ENCODE measurements at places on chromosomes 4 and X.
A peak's percentile ranks its signal among the peaks of the same experiment; 100 is the strongest.

DNA sequence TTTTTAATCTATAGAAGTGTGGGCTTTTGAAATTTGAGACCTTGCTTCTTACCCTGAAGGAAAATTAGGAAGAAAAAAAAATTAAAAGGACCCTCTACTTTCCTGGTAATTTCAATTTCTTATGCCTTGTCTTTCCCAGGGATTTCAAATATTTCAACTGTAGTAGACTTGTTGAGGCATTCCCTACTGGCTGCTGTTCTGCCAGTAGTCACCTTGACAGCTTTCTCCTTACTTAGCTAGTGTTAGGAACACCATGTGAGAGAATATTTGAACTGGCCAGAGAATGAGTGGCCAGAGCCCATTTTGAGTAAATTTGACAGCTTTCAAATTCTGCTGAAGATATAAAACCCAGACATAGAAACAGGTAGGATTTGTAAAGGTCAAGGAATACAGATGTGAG lies 24.0 kb upstream of the GBA3 start:
- no peak for DNase-seq

DNA sequence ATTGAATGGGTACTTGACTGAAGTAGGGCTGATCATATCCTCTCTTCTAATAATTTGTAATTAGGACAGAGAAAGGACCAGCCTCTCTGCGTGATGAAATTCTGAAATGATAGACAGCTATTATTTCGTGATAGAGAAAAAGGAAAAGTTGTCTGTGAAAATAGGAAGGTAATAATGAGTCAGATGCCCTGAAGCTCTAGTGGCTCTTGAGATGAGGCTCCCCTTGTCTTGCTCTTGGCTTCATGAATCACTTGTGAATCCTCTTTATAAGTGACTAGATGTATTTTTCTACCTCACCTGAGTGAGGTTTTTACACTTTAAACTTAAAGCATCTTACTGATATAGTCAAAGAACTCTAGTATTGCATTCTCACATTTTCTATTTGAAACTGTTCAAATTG lies 888.9 kb downstream of the PCDH18 start:
- peak; percentile 57 for DNase-seq

DNA sequence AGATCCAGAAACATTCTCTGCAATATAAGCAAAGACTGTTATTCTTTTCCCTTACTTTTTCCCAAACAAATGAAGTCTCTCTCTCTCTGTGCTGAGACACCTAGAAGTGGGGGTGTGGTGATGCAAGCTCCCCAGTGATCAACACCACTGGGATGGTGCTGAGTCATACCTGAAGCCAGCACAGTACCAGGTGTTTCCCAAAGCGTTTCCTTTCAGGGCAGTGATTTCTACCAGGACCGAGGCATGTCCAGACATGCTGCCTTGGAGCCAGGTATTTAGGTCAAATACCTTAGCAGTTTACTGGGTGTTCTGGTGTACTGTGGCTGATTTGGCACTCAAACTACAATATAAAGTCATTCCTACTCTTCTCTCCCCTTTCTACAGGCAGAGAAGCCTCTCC lies 726.5 kb downstream of the FAM133A start:
- DNase-seq: peak; percentile 96

DNA sequence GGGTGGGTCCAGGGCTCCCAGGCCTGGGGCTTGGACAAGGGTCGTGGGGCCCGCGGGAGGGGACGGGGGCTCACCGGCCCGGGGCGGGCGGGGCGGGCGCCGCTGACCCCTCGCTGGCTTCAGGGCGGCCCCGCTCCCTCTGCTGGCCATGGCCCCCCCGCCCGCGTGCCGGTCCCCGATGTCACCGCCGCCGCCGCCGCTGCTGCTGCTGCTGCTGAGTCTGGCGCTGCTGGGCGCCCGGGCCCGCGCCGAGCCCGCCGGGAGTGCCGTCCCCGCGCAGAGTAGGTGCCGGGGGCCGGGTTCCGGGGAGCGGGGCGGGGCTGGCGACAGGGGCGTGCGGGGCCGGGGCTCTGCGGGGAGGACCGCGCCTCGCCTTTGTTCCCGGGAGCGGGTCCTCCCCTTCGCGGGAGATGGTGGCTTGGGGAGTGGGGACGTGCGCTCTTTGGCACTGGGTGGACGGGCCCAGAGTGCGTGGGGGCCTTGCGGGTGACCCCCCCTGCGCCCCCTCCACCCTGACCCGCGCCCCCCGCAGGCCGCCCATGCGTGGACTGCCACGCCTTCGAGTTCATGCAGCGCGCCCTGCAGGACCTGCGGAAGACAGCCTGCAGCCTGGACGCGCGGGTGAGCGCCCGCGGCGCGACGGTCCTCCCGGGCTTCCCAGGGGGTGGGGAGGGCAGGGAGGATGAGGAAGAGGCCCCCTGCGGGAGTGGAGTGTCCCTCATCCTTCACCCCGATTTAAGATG lies 16.8 kb upstream of the NAT8L start:
- no peak for DNase-seq

DNA sequence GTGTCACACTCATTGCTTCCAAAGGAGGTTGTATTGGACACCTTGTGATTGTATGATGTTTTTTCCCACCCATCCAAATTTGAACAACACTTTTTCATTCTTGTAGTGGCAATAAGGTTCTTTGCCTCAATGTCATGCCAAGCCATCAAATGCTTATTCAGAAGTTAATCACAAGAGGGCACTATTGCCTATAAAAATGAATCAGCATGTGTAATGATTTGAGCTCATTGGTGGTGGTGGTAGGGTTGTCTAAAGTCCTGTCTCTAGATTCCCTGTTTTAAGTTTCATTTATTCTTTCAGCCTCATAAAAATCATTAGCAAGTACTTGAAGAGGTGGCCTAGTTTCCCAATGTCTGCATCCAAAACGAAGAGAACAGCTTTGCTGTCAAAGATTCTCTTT lies 37.0 kb downstream of the IRS4 start:
- DNase-seq: peak; percentile 53

- DNase-seq: no peak
Observed at GRCh38 chrX:69309074-69309792, 144.0 kb upstream of the PJA1 start.

- DNase-seq: no peak
Observed at GRCh38 chrX:49054073-49054762, 4.6 kb upstream of the CCDC120 start.

GRCh38 chrX:100447655-100448397 lies 37.8 kb upstream of the PCDH19 start:
- peak; percentile 54 for DNase-seq

DNA sequence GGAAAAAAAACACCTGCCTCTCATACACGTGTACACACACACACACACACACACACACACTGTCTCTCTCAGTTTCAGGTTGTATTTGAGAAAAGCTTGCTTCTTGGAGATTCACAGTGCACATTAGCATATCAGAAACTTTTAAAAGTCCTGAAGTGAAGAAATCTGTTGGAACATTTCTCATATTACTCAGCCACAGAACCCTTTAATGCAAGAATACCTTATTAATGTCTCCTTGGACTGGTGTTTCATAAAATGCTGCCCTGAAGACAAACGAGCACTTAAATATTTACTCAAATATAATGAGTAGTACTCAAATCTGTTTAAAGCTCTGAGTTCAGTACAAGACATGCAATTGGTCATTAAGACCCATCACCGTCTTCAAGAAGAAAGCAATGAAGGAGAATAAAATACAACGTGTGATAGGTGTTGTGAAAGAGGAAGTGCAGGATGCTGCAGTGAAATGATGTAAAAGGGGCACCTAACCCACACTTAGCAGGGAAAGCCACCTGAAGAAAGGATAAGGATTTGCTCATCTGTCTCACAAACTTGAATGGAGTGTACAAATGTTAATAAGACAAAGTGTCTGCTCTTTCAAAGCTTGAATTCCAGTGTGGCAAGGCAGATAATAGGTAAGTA lies 57.0 kb downstream of the DCLK2 start:
- no peak for DNase-seq

GRCh38 chr4:94472056-94472826 lies 20.5 kb downstream of the PDLIM5 start:
- DNase-seq: peak; percentile 44

- no peak for DNase-seq
Observed at GRCh38 chrX:55489314-55490009, at the start of gene USP51. Gene USP51 (minus strand): TSS chrX:55489848. CDS start chrX:55488939, 909 bp downstream.

- DNase-seq: no peak
Observed at GRCh38 chr4:76235407-76235806, 16.1 kb upstream of the FAM47E start.

DNA sequence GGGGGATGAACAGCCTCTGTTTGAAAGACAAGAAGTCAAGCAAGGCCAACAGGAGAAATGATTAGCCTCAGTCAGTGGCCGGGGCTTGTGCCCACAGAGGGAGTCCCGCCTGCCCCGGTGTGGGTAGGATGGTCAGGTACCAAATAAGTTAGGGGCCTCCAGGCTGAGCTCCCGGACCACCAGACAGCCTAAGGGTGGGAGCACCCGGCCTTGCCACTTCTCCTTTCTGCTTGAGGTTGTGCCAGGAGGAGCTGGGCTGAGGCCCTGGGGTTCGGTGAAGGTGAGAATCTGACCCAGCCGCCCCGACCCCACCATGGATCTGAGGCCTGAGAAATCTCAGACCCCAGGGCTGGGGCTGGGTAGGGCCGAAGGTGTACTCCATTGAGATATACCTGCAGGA lies 48.8 kb downstream of the EFNB1 start:
- DNase-seq: no peak

DNA sequence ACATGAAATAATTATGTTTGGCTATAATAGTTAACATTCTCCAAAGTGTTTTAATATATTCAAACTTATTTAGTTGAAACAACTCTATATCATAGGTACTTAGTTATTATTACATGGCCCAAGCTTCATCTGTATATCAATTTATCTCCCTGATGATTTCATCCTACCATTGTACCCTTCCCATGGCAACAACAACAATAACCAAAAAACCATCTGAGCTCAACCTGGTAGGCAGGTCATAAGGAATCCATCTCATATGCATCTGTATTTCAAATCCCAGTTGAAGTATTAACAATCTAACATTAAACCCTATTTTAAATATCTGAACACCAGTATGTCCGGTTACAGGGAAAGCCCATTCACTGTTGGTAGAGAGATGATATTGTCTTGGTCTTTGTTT lies 33.1 kb upstream of the SLC7A11 start:
- no peak for DNase-seq

- DNase-seq: peak; percentile 65
Observed at GRCh38 chr4:7328913-7329638, 105.7 kb downstream of the PSAPL1 start.

- no peak for DNase-seq
Observed at GRCh38 chr4:25809996-25810395, 52.8 kb downstream of the SEL1L3 start.

DNA sequence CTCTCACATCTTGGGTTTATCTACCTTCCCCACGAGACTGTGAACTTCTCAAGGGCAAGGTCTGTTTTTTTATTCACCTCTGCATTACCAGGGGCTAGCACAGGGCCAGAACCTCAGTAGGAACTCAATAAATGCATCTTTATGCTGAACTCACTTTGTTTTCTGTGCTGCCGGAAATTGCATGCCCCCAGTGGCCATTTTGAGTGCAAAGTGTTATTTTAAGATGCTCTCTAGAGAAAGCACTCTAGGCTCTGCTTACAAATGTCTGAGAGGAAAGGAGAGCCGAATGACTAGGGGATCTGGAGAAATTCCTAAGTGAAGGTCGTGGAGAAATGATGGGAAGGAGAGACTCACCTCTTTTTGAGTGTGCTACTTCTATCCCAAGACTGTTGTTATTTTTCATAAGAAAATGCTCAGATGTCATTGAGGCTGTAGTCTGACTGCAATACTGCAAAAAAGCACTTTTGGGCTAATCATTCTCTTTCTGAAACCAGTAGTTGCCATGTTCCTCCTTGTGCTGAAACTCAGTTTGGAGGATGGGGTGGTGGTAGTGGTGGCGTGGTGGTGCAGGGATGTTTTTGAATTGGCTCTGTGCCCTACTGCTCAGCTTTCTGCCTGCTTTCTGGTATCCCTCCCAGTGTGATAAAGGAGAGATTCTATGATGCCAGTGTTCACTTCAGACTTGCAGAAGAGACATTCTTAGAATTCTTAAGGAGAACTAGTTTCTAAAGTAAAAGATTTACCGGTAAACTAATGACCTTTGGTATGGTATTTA lies 41.3 kb downstream of the DOCK11 start:
- DNase-seq: peak; percentile 28

- DNase-seq: no peak
Observed at GRCh38 chr4:159498446-159499115, 395.7 kb downstream of the RAPGEF2 start.

- DNase-seq: no peak
Observed at GRCh38 chr4:8439914-8440491, 520 bp downstream of the ACOX3 start.

DNA sequence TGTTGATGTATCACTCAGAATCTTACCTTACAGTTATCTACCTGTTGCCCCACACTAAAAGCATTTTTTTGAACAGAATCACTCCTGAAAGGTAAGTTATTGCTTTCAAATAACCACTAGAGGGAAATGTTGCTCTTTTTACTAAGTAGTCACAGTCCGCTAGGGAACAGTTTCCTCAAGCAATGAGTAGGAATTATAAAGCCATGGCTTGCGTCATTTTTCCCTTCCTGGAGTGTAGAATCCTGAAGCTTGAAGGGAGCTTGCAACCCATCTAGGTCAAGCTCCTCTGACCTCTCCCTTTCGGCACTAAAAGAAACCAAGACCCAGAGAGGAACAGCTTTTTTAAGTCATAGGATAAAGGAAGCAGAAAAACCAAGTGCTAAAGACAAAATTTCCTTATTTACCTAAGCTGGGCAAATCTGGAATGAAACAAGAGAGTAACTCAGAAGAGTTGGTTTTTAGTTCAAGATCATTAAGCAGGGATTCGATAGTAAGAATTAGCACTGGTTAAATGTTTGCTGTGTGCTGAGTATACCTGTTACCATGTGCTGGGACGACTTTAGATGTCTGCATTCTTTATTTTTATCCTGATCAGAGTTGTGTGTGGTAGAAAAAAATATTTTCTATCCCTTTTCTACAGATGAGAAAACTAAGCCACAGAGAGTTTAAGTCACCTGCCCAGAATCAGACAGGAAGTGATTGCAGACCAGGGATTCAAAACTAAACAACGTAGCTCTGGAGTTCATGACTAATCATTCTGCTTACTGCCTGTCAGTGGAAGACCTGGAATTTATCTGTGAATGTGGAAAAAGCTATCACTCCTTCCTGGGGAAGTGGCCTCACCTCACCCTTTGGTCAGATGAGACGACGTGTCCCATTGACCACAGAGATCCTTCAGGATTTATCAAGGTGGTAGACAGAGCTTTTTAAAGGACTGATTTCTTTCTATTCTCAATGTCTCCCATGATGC lies 631.5 kb downstream of the RAB28 start:
- DNase-seq: peak; percentile 85
